ENCODE measurements at places on chromosomes 5 and 9.

DNA sequence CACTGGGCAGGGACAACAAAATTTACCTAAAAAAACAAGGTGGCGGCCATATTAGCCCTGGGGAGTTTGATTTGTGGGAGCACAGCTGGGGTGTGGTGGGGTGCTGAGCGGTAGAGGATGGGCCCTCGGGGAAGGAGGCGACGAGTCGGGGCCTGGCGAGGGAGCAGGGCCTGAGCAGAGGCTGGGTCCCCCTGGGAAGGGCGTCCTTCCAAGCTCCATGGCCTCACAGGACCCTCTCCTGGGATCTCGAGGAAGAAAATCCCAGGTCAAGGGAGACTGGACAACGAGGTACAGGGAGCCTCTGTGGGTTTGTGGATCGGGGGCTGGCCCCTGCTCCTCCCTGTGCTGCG, 165.5 kb downstream of the CACNA1B start:
- DNase-seq, result no peak

- no peak for DNase-seq
Observed at GRCh38 chr9:115157245-115157674, 39.3 kb upstream of the TNC start.

- DNase-seq, result no peak
Observed at GRCh38 chr5:179978792-179979191, 71.1 kb upstream of the TBC1D9B start.

DNA sequence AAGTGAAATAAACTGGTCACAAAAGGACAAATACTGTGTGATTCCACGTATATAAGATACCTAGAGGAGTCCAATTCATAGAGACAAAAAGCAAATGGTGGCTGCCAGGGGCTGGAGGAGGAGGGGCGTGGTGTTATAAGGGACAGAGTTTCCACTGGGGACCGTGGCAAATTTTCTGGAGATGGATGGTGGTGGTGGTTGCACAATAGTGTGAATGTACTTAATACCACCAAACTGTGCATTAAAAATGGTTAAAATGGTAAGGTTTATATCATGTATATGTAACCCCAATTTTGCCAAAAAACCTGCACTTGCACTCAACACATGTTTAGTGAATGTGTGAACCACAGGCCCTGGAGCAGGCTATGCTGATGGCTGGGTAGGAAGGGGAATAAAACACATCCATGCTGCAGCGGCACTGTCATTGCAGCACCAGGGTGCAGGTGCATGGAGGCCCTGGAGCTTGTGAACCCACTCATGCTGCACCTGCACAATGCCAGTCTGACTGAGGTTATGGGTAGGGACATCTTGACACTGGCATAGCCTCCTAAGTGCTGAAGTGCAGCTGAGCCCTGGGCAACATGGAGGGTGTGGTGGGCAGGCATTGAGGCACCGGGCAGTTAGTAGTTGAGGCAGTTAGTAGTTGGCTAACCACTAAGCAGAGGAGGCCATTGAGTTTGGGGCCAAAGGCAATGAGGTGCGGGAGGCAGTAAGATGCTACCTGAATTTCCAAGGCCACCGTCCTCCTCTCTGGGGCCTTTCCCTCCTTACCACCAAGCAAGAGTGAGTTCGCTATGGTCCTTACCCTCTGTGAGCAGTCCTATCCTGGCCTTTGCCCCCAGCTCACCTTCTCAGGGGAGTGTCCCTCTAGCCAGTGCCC, 3.5 kb upstream of the PHF2 start:
- DNase-seq, result no peak

GRCh38 chr9:130104491-130105193, 50.9 kb downstream of the GPR107 start:
- DNase-seq, result no peak

DNA sequence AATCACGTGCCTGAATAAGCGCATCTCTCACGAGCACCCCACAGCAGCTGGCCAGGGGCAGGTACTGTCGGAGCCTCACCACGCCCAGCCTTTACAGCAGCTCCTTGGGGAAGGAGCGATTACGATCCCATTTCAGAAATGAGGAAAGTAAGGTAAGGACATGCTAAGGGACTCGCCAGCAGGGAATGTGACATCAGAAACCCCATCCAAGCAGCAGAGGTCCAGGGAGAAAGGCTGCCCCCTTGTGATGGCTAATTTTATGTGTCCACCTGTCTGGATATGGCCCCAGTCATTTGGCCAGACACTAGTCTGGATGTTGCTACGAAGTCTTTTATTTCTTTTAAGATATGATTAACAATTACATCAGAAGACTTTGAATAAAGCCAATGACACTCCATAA, 77.3 kb downstream of the UBE2QL1 start:
- peak; percentile 42 for DNase-seq

- no peak for DNase-seq
Observed at GRCh38 chr5:135356522-135357318, 42.3 kb downstream of the MACROH2A1 start.

- no peak for DNase-seq
Observed at GRCh38 chr9:75023846-75024245, 4.2 kb downstream of the CARNMT1 start.

DNA sequence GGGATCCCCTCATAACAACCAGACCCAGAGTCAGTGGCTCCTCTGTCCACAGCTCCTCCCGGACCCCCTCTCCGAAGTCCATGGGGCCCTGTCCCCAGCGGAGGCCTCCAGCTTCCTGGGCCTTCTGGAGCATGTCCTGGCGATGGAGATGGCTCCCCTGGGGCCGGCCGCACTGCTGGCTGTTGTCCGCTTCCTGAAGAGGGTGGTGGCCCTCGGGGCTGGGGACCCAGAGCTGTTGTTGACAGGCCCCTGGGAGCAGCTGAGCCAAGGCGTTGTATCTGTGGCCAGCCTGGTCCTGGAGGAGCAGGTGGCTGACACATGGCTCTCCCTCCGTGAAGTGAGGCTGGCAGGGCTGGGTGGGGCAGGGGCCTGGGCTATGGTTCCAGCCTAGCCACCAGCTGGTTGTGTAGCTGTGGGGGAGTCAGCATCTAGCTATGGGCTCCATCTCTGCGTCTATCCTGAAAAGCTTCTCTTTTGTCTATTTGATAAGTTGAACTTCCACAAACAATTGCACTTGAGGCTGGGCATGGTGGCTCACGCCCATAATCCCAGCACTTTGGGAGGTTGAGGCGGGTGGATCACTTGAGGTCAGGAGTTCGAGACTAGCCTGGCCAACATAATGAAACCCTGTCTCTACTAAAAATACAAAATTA, 4.7 kb downstream of the ADGRD2 start:
- DNase-seq, result no peak

GRCh38 chr9:118786877-118787276, 582.4 kb downstream of the BRINP1 start:
- DNase-seq, result no peak

DNA sequence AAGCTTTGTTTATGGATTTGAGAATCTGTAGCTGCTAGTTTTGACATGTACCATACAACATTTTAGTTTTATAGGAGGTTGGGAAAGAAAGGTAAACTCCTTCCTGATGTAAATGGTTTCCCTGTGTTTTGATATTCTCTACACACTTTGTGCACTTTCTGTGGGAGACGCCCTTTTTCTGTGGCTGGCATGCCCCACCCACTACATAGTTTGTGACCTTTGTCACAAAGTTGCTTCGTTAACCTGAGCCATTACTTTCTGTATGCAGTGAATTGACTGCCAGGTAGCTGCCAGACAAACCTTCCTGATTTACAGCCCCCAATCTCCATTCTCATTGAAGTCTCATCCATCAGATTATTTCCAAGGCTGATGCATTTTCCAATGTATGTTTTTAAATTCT, 90.6 kb downstream of the NLN start:
- no peak for DNase-seq

- no peak for DNase-seq
Observed at GRCh38 chr9:14212077-14212476, 101.9 kb downstream of the NFIB start.

DNA sequence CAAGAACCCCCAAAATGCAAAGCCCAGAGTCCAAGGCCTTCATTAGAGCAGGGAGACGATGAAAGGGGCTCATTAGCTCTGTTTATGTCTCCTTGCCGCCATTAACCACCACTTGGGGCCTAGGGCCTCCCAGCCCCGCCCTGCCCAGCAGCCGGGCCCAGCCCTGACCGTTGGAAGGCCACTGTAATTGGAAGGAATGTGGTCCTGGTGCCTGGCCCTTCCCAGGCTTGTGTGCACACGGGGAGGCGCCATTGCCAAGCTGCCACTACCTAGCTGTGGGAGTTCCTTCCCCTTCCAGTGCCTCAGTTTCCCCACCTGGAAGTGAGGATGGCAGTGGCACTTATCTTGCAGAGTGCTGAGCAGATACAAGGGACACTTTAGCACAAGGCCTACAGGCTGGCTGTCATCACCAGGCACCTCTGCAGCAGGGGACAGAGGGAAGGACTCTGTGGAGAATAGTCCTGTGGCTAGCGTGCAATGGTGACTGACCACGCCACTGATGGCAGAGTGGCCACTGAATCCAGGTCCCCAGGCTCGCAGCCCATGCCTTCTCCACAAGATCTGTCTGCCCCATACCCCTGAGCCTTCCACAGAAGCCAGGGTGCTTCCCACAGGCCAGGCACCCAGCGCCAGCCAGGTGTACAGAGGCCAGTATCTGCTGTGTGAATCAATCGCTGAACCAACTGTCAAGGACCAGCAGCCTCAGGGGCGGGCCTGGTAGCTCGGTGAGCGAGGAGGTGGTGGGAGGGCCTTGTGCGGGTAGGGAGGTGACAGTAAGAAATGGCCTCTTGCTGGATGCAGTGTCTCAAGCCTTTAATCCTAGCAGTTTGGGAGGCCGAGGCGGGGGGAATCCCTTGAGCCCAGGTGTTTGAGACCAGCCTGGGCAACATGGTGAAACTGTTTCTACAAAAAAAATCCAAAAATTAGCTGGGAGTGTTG, 20.8 kb downstream of the GBGT1 start:
- DNase-seq, result no peak

DNA sequence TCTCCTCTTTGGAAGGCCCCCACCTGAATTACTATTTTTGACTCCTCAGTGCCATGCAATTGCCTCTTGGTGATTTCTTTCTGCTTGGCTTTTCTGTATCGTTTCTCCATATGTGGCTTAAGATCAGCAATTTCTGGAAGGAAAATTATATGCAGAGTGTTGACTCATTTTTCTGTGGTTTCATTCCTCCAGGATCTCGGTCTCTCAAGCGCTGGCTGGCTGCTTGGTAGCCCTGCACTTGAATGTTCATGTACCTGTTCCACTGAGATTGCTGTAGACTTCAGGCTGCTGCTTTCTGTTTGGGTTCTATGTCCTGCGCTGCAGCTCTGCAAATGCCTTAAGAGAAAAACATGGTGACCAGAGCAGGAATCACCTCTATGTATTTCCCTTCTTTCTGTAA, 77.6 kb downstream of the INIP start:
- DNase-seq, result no peak

GRCh38 chr5:36724467-36725332, 118.3 kb downstream of the SLC1A3 start:
- DNase-seq, result no peak

- no peak for DNase-seq
Observed at GRCh38 chr5:124252747-124253146, 493.7 kb downstream of the ZNF608 start.

GRCh38 chr9:93586290-93587057, 10.1 kb downstream of the PHF2 start:
- DNase-seq, result no peak

- no peak for DNase-seq
Observed at GRCh38 chr9:95815961-95816360, 59.5 kb upstream of the ERCC6L2 start.

- DNase-seq, result no peak
Observed at GRCh38 chr9:28999806-29000205, 1426.5 kb upstream of the C9orf72 start.

DNA sequence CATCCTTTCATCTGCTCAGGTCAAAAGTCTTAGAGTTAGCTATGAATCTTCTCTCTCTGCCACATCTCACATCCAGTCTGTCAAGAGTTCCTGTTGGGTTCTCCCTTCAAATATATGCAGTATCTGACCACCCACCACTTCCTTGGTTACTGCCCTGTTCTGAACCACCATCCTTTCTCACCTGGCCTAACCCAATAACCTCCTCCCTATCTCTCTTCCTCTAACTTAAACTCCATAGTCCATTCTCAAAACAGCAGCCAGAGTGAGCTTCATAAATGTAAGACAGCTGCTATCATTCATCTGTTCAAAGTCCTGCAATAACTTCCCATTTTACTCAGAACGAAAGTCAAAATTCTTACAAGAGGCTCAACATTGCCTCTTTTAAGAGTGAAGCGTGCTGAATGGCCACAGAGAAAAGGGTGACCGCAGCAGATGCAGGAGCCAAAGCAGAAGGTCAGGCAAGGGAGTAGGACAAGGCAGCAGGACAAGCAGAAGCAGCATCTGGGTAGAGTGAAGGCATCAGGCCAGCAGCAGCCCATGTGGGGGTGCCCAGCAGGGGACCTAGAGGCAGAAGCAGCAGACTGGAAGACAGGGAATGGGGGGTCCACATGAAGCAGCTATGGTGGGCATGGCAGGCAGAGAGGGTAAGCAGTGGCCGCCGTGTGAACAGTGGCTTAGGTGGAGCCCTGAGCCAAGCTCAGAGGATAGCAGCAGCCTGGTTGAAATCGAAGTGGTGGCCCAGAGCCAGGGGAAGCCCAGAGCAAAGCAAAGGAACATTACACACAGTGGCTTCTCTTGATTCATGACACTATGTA, 39.3 kb upstream of the CDC42SE2 start:
- no peak for DNase-seq

DNA sequence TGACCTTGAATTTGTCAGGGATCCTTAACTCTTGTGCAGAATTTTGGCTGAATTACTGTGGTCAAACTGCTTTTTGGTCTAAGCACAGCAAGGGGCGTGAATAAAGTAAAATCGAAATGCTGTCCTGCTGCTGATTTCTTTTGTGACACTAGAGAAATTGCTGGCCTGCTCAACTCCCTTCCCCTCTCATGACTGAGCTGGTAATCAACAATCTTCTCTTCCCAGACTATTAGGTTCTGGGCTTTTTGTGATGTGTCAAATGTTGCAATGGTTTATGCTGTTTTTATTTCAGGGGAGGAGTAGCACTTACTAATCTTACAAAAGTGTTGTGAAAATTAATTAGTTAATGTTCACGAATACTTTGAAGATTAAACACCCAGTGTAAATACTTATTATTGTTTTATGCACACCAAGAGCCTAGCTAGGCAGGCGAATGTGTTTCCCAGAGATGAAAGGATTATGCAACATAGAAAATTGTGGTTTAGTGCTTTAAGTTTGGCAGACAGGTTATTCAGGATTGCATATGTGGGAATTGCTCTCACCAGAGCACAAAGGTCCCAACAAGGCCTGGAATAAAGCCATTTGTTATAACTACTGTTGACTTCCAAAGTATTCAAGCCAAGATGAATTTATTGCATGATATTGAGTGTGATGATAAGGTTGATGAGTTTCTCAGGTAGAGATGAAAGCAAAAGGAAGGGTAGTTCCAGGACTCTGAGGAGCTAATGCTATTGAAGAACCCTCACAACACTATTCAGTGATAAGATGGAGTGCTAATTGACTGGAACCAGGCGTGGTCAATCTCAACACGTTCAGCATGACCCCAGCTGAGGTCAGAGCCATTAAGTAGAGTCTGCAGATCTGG, 280.7 kb upstream of the ZNF608 start:
- no peak for DNase-seq

DNA sequence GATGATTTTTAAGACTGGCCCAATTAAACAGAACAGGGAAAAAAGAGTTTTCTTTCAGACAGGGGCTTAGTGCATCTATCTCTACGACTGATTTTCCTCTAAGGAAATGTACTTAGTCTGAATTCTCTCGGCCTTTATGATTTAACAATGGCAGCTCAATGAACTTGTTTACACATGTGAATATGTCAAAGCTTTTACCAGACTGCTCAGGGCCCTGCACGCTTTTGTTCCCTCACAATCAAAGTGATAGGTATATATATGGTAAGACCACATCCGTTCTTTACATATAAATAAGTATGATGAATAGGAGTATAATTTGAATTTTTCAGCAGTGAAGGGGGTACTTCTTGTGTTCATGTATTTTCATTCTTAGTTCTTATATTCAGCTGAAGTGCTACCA, 27.6 kb downstream of the LEAP2 start:
- DNase-seq, result no peak
